ENCODE measurements at places on chromosomes 4 and X.

DNA sequence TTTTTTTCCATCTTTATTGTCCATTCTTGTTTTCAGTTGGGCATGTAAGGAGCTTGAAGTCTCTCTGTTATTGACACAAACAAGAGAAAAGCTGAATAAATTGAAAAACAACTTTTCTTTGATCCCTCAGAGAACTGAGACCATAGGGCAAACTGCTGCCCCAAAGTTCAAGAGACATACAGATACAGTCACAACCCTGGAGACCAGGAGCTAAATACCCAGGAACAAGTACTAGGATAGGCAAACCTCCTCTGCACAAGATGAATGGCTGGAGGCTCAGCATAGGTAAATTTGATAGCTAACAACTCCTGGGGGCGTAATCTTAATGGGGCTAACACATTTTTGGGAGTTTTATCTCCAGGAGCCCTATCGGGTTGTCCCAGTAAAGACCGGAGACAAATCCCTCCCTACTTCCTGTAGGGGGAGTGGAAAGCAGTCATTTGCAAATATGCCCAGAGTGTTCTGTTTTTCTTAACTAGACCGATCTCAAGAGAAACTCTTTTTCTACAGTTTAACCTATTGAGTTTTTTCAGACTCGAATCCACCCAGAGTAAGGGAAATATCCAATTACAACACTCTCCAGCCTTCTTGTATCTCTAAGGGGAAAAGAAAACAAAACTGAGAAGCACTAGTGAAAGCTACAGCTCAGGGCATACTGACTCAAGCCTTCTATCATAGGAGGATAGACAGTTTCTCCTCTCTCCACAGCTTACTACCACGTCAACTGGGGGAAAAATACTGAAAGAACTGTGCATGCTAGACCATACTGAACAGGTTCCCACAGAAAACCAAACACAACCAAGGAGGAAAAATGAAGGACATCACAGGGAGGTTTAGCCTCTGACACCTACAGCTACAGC is 23.1 kb downstream of the MAGEA8 start:
- no peak for DNase-seq

DNA sequence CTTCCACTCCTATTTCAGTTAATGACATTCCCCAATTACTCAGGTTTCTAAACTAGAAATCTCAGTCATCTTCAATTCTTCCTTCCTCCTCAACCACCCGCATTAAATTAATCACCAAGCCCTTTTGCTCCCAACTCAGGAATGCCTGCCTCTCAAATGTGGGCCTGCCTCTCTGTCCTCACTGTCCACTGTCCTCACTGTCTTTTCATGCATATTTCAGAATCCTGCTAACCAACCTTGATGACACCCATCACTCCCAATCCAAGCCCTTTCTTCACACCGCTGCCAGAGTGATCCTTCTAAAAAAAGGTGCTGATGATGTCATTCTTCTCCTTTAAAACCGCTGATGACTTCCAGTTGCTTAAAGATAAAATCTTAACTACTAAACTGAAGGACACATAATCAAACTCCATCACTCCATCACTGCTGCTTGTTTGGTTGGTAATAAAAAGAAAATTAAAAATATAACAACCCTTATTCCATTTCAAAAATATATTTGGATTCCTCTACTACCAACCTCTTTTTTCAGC is 5.1 kb upstream of the APBB2 start:
- DNase-seq = no peak

- DNase-seq = no peak
Measured at GRCh38 chr4:139887962-139888735, 222.5 kb downstream of the MGST2 start.

GRCh38 chr4:73589887-73590801 is 30.1 kb downstream of the RASSF6 start:
- no peak for DNase-seq

DNA sequence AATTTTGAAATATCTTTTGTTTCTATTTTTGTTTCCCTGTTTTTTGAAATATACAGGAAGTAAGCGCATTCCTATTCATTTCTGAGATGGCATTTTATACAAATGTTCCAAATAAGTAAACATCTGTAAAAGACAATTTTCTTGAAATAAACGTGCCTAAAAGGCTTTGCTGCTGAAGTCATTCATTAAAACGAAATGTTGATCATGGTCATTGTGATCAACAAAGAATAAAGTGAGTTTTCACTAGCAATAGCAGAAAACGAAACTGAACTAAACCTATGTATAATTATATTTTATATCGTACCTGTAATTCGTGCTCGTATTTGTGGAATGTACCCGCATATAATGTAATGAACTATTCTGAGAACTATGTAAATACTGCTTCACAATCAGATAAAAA is 221.2 kb downstream of the MGST2 start:
- no peak for DNase-seq

DNA sequence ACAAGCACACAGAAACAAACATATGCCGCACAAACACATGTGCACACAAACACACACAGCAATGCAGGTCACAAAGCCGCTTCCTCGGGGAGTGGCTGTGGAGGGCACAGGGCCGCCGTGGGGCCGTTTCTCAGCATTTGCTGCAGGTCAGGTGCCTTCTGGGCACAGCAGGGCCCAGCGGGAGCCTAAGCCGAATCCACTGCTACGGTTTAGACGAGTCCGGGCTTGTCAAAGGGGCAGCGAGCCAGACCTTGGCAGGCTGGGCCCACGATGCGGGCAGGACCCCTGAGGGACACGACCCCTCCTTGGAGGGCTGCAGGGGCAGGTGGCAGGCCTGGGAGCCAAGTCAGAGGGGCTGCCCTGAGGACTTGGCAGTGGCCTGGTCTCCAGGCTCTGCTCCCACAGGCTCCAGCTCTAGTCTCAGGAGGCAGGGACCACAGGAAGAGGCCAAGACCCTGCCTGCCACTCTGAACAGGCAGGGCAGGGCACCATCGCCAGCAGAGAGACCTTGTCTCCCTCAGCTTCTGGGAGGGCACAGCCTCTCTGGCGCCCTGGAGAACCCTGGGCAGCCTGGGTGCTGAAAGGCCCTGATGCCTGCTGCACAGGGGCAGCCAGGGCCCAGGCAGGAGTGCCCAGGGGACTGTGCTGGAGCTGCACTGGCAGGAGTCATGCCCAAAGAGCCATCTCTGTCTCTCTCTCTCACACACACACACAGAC is 5.5 kb upstream of the ATP2B3 start:
- DNase-seq = no peak

GRCh38 chr4:76197031-76197743 is 16.4 kb downstream of the SCARB2 start:
- no peak for DNase-seq

- DNase-seq = no peak
Measured at GRCh38 chr4:26579169-26579568, 4.7 kb upstream of the TBC1D19 start.

- no peak for DNase-seq
Measured at GRCh38 chr4:170398218-170398617, 308.5 kb upstream of the AADAT start.

DNA sequence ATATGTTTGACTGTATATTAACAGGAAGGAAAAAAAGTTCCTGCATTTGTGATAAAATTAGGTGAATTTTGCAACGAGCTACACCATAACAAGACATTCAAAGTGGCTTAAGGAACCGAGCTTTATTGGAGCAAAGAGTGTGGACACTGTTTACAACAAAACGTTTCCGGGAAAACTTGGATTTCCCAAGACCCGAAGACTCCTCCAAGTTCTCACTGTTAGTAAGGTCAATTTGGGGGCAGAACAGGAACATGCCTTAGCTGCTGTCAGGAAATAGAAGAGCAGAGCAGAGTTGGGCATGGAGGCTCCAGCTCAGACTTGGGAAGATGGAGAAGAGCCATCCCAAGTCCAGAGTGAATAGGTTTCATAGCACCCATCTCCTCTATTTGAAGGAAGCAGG is 16.5 kb downstream of the ADH6 start:
- DNase-seq = no peak

DNA sequence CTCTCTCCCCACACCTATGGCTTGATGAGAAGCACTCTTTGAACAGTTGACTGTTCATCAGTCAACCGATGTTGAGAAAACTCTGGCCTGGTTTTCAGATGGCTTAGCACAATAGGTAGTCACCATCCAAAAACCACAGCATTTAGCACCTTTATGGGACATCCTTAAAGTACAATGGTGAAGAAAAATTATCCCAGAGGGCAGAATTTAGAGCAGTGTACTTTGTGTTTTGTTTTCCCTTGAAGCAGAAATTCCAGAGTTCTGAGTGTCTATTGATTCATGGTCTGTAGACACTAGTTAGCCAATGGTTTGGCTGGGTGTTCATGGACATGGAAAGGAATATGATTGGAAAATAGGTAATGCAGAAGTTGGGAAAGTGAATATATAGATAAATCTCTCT is 487.0 kb downstream of the PDHA2 start:
- DNase-seq = no peak

DNA sequence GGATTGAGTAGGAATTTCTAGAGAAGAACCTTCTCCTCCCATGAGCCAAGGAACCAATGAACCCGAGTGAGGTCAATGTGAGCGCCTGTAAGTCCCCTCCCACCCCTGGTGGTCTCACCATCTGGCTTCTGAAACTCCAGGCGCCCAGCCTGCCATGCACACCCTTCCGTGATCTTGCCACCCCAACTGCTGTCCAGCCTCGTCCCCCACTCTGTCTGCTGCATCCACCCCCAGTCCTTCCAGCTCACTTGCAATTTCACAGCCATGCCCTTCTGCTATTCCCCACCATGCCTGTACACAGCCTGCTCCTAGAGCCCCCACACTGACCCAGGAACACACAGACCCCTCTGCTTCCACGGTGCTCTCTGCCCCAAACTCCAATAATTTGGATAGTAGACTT is 323.7 kb downstream of the STK32B start:
- DNase-seq = no peak

DNA sequence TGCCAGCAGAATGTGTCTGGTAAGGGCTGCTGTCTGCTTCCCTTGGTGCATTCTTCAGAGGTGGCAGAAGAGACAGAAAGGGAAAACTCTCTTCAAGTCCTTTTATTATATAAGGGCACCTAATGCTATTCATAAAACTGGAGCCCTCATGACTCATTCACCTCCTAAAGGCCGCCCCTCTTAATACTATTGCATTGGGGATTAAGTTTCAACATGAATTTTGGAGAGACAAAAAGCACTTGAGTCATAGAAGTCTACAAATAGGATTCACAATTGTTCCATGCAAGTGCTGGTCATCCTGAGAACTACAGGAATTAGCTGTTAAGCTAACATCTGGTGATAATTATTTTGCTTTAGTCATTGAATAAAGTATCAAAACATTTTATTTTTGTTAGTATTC is 349.5 kb downstream of the HS3ST1 start:
- no peak for DNase-seq

Measured in activated T-cell treated with anti-CD3 and anti-CD28 coated beads for 4 hours (primary cell).